ENCODE measurements at places on chromosomes 2 and 18. TPM values are rescaled to one million over a fixed set of nuclear protein-coding genes. Genes with fewer than 3 reads are reported as not detected.

MTLN gene
- total RNA-seq = 135 TPM

ADD2 gene
- 3.6 TPM for total RNA-seq

IL1A gene
- total RNA-seq = not detected

EFR3B gene
- 1.8 TPM for total RNA-seq

ITGB6 gene
- total RNA-seq = not detected

ASXL3 gene
- 5.7 TPM for total RNA-seq

SPATA3 gene
- not detected for total RNA-seq

SDC1 gene
- 0.36 TPM for total RNA-seq

TGIF1 gene
- total RNA-seq = 51.3 TPM

STARD6 gene
- not detected for total RNA-seq

BCL2 gene
- total RNA-seq = 25.7 TPM

REG1B gene
- not detected for total RNA-seq

TTN gene
- 6.7 TPM for total RNA-seq

DNA sequence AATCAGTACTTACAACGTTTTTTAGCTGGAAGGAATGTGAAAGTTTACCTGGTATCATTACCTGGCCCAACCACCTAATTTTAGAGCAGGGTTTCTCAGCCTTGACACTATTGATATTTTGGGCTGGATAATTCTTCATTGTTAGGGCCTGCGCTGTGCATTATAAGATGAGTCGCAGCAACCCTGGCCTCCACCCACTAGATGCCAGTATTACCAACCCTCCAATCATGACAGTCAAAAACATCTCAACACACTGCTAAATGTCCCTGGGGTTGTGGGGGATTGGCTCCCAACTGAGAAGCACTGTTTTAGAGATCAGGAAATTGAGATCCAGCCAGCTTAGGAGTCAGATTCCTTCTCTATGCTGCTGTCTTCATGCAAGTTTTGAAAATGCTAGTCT is 265.3 kb upstream of the TCF4 start:
- DNase-seq = no peak
- no peak overlapping the region for H3K27ac ChIP-seq
- no peaks in the 10 kb centered on the region for H3K4me1 ChIP-seq
- H3K4me3 ChIP-seq = no peak overlapping the region

GRCh38 chr2:20578895-20579825 is 71.7 kb downstream of the HS1BP3 start:
- H3K4me1 ChIP-seq = peaks cover 36% of the 10 kb centered on the region
- H3K27ac ChIP-seq = peak overlapping the region; percentile 83
- H3K4me3 ChIP-seq = no peak overlapping the region
- no peaks in the 10 kb centered on the region for H3K27me3 ChIP-seq
- H3K36me3 ChIP-seq = no peaks in the 10 kb centered on the region

DNA sequence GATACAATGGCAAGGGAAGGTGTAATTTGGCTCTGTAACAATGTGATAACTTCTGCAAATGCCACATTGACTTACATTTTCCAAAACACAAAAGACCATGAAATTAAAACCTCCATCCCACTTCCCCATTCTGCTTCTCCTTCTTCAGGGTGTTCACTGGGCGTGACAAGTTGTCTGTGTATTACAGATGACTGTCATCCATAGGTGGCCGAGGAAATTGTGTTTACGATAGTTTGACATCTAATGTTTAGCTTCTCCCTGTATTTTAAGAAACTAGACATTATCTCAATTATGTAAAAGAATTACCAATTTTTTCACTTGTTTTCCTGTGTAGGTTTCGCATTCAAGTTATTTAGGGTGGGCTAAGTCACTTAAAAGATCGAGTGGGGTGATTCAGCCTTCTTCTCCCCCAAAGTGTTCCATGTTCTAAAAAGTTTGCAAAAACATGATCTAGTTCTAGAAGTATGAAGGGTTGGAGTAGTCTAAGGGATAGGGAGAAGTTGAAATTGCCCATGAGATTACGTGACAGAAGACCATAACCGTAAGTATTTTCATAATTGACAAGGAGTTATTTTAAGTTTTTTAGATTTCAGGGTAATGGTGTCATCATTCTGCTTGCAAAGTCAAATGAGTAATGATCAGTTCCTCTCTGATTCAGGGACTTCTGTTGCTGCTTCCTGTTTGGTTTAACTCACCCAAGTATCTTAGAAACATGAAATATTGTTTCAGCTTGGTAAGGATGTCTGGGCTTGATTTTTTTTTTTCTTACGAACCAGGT is 25.2 kb upstream of the CYTIP start:
- no peaks in the 10 kb centered on the region for H3K4me1 ChIP-seq
- no peaks in the 10 kb centered on the region for H3K27me3 ChIP-seq
- no peak overlapping the region for H3K27ac ChIP-seq
- DNase-seq = no peak
- no peak overlapping the region for H3K4me3 ChIP-seq

- no peak for DNase-seq
- H3K36me3 ChIP-seq = no peaks in the 10 kb centered on the region
- H3K27ac ChIP-seq = no peak overlapping the region
- H3K4me1 ChIP-seq = no peaks in the 10 kb centered on the region
These were observed 740.1 kb upstream of the FANCL start for GRCh38 chr2:58981237-58981636.

GRCh38 chr2:147223119-147223518 is 621.7 kb upstream of the ACVR2A start:
- H3K36me3 ChIP-seq = no peaks in the 10 kb centered on the region
- no peaks in the 10 kb centered on the region for H3K27me3 ChIP-seq

DNA sequence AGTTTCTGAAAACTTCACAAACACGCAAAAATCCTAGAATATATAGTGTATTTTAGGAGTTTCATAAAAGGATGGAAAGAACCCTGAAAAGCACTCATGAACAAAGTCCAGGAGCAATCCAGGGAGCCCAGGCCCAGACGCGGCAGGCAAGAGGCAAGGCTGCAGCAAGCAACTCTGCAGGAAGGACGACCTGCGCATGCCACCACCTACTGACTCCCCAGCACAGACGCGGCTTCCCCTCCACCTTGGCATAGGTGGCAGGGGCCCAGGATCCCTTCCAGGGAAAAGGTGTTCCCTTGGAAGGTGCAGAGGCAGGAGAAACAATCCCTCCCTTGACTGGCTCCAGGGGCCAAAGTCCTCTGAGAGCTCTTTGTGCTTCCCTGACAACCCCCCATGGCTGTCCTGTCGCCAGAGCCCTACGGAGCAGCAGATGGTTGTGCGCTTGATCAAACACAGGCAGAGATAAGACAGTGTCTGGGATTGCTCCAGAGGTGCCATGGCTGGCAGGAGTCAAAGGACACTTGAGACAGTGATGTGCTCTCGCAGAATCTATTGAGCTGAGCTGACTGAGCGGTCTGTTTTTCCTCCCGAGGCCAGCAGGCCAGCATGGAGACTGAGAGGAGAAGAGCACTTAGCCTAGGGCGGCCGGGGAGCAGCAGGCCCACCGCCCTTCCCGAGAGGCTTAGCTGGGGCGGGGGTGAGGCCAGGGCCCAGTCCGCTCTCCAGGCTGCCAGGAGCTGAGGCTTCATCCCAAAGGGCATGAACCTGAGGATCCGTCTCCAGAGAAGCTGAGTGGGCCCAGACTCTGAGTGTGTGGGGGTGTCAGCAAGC is 10.8 kb upstream of the AMER3 start:
- no peaks in the 10 kb centered on the region for H3K4me1 ChIP-seq
- DNase-seq = no peak
- no peak overlapping the region for H3K27ac ChIP-seq
- no peaks in the 10 kb centered on the region for H3K36me3 ChIP-seq

DNA sequence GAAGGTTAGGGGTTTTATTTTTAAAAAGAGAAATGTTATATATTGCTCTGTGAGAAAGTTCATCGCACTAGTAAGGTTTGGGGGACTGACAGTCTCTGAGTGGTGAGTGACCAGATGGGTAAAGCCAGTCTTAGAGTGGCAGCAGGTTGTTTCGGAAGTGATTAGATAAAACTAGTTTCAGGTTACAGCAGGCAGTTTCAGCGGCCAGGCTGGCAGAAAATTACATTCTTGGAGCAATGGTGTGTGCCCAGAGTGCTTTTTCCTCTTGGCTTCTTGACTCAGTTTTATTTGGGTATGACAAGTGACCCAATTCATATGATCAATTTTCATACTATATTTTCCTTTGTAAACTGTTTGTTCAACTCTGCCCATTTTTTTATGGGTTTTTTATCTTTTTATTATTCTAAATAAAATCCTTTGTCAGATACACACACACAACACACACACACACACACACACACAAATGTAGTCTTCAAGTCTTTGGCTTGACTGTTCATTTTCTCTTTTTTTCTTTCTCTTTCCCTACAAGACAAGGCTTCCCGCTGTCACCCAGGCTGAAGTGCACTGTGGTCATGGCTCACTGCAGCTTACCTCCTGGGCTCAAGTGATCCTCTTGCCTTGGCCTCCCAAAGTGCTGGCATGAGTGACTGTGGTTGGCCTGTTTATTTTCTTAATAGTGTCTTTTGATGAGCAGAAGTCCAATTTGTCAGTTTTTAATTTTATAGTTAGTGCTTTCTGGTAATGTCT is 30.9 kb downstream of the RALBP1 start:
- no peak overlapping the region for H3K4me3 ChIP-seq
- H3K4me1 ChIP-seq = no peaks in the 10 kb centered on the region
- DNase-seq = no peak
- no peak overlapping the region for H3K27ac ChIP-seq
- no peaks in the 10 kb centered on the region for H3K36me3 ChIP-seq

DNA sequence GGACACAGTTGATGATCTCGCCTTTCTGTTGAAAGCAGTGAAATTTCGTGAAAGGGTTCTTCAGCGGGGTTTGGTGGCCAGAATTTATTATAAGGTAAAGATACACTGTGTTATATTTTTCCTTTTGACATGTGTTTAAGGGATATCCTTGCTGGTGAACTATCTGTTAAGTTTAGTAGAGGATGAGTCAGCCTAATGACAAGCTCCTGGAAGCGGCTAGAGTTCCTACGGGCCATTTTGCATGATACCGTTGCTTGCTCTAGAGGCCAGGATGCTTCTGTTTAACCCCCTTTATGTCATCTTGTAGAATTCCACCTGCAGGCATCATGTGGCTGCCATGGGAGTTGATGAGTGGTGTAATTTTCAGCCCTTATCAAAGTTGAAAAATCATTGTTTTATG is 124.8 kb upstream of the BCL2L11 start:
- peaks cover 5% of the 10 kb centered on the region for H3K4me1 ChIP-seq
- DNase-seq = no peak
- H3K27ac ChIP-seq = no peak overlapping the region
- H3K4me3 ChIP-seq = no peak overlapping the region
- no peaks in the 10 kb centered on the region for H3K36me3 ChIP-seq
- no peaks in the 10 kb centered on the region for H3K27me3 ChIP-seq

DNA sequence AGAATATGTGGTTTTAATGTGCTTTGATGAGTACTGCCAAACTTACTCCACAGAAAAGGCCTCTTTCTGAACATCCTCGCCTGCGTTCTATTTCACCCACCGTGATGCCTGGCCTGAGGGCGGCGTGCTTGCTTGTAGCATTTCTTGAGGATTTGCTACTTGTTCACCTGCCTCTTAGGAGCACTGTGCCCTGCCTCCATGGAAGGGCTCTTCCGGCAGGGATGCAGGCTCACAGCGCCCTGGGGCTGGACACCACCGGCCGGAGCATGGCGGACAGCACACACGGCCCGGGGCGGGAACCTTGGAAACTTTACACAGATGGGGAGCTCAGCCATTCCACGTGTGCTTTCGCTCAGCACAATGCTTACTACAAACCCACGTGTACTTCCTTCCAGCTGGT is 37.1 kb downstream of the ANO7 start:
- H3K36me3 ChIP-seq = peaks cover 42% of the 10 kb centered on the region
- H3K4me3 ChIP-seq = no peak overlapping the region
- H3K27ac ChIP-seq = no peak overlapping the region
- H3K4me1 ChIP-seq = peaks cover 7% of the 10 kb centered on the region
- no peaks in the 10 kb centered on the region for H3K27me3 ChIP-seq

DNA sequence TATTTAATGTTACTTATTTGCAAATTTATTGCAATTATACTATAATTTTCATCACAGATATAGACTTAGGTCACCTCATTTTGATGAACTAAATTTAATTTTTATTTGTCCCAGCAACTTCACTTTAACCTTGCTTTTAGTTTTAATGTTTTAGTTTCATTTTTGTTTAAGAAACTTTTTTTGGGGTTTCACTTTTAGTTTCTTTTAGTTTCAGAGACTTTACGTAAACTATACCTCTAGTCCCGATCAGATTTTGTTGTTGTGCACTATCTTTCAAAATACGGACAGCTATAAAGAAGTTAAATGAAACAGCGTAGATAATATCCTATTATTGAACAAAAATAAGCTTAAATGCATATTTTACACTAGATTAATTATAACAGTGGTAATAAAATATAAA is 460.5 kb downstream of the ERBB4 start:
- H3K36me3 ChIP-seq = no peaks in the 10 kb centered on the region
- no peak for DNase-seq
- no peak overlapping the region for H3K27ac ChIP-seq
- H3K27me3 ChIP-seq = no peaks in the 10 kb centered on the region
- H3K4me1 ChIP-seq = no peaks in the 10 kb centered on the region

- DNase-seq = no peak
- H3K27ac ChIP-seq = no peak overlapping the region
- no peak overlapping the region for H3K4me3 ChIP-seq
- peaks cover 2% of the 10 kb centered on the region for H3K4me1 ChIP-seq
These were observed 147.6 kb upstream of the ITGA6 start for GRCh38 chr2:172279813-172280212.

DNA sequence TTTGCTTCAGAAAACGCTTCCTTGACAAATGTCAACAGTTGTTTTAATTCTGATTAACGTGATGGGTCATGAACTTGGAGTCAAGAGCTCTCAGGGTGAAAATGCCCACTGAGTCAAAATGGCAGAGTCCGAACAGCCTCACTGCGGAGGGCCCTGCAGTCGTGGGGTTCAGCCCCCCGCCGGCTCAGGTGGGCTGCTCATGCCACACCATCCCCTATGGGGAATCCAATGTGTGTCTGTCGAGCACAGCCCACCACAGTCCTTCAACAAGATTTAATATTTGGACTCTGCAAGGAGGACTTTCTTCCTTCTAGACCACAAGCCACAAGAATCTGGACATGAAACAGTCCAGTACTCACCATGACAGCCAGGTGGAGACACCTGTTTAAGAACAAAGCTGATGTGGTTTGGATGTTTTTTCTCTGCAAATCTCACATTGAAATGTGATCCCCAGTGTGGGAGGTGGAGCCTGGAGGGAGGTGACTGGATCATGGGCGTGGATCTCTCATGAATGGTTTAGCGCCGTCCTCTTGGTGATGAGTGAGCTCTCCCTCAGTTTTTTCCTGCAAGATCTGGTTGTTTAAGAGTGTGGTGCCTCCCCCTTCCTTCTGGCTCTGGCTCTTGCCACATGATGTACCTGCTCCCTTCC is 201.0 kb downstream of the NDUFA10 start:
- H3K27me3 ChIP-seq = no peaks in the 10 kb centered on the region
- no peak overlapping the region for H3K4me3 ChIP-seq
- no peak overlapping the region for H3K27ac ChIP-seq
- H3K36me3 ChIP-seq = no peaks in the 10 kb centered on the region

Data from sigmoid colon (tissue), 7 donors.